ENCODE measurements at places on chromosomes 3 and 15.

- DNase-seq: no peak
Measured at GRCh38 chr3:171851660-171852058, 8.5 kb downstream of the TMEM212 start.

GRCh38 chr15:65938604-65939003 lies 69.3 kb downstream of the RAB11A start:
- DNase-seq: no peak

GRCh38 chr3:31572236-31573004 lies 39.7 kb downstream of the STT3B start:
- no peak for DNase-seq

GRCh38 chr3:52532517-52532837 lies 1.2 kb downstream of the NT5DC2 start:
- no peak for DNase-seq
